ENCODE measurements at places on chromosomes 3 and 15. TPM values are rescaled to one million over a fixed set of nuclear protein-coding genes. Genes with fewer than 3 reads are reported as not detected.

Gene FETUB
- polyA plus RNA-seq, result not detected

Gene PRSS50
- not detected for polyA plus RNA-seq

Gene GOLGA6A
- polyA plus RNA-seq, result 0.50 TPM

Gene FGF12
- polyA plus RNA-seq, result 2.1 TPM

All from neural cell (in vitro differentiated cells).